ENCODE measurements at places on chromosomes 1 and 21. TPM values are rescaled to one million over a fixed set of nuclear protein-coding genes. Genes with fewer than 3 reads are reported as not detected.

OVAAL gene
- not detected for total RNA-seq

DNA sequence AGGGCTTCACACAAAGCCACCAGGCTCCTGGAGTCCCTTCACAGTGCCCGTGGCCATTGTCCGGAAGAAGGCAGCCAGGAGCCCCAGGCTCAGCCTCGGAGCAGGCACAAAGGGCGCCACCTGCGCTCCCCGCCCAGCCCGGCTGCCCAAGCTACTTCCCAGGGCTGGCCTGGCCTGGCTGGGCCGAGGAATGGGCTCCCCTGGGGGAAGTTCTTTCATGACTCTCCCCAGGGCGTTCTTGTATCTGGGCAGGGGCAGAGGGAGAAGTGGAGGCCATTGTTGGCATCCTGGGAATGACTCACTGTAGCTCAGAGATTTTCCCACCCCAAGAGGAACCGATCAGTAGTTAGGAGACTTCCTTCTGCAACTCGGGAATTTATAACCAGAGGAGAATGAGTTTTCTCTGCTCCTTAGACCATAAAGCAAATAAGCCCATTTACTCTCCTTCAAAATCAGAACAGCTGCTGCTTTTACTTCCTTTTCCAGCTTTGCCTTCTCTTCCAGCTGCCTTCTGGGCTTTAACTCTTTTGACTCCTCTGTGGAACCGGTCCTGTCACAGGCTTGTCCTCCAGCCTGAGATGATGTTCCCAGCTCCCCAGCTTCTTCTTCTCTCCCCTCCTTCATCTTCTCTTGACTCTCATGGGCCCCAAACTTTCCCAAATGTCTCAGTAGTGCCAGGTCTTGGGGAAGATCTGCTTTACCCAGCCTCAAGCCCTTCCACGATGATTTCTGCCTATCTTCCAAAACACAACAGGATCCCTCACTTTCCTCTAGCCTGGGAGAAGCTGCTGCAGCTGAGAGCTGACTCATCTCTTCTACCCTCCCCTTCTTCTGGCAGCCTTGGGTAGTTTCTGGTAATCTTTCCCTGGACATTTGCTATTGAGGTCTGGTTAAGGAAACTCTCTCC, 118.7 kb upstream of the CD34 start:
- peaks cover 40% of the 10 kb centered on the region for H3K4me1 ChIP-seq
- no peaks in the 10 kb centered on the region for H3K27me3 ChIP-seq
- peaks cover 14% of the 10 kb centered on the region for H3K36me3 ChIP-seq
- H3K4me3 ChIP-seq: no peak overlapping the region
- peak overlapping the region; percentile 80 for H3K27ac ChIP-seq
- no peak for DNase-seq

LCE1B gene
- total RNA-seq: not detected

ARHGEF16 gene
- total RNA-seq: not detected

- no peaks in the 10 kb centered on the region for H3K27me3 ChIP-seq
- H3K27ac ChIP-seq: peak overlapping the region; percentile 95
- peak overlapping the region; percentile 95 for H3K4me3 ChIP-seq
- DNase-seq: no peak
- peaks cover 45% of the 10 kb centered on the region for H3K4me1 ChIP-seq
- no peaks in the 10 kb centered on the region for H3K36me3 ChIP-seq
These were observed 80.0 kb downstream of the NDUFS5 start for GRCh38 chr1:39105841-39106765.

GRCh38 chr21:16211339-16212303, 481.8 kb downstream of the USP25 start:
- H3K27ac ChIP-seq: peak overlapping the region; percentile 67
- DNase-seq: no peak
- H3K4me1 ChIP-seq: peaks cover 8% of the 10 kb centered on the region
- H3K36me3 ChIP-seq: no peaks in the 10 kb centered on the region
